ENCODE measurements at places on chromosomes 6 and 20. TPM values are rescaled to one million over a fixed set of nuclear protein-coding genes. Genes with fewer than 3 reads are reported as not detected.

The XKR7 gene
- total RNA-seq = 0.04 TPM

The SIRPD gene
- total RNA-seq = not detected

The SCUBE3 gene
- not detected for total RNA-seq

DNA sequence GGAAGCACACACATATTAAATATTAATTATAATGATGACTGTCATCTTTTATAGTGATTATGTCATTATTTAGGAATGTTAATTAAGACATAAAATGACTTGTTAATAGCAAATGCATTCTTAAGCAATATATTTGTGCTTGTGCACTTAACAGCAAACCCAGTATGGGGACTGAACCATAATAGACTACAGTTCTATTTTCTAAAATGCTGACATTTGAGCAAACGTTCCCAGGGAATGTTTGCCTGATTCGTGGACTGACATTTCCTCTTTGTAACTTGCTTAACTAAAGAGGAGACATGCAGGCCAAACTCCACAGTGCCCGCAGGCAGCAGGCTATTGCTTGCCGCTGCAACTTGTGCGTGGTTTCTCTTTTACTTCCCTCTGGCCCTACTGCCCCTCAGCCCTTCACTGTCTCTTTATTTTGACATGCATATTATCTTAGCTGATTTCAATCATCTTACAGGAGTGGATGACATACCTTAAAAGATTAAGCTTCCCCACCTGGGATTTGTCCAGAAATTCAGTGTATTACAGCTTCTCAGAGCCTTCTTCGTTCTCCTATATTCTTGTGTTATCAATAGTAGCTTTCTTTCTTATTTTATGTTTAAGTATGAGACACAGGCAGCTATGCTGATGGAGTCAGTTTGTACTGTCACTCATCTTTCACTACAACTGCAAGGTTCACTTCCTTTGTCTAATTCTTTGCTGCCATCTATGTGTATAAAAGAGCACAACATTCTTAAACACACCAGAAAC lies 141.5 kb downstream of the GMDS start:
- no peak overlapping the region for H3K27ac ChIP-seq
- peaks cover 7% of the 10 kb centered on the region for H3K4me1 ChIP-seq
- H3K4me3 ChIP-seq = no peak overlapping the region
- no peaks in the 10 kb centered on the region for H3K27me3 ChIP-seq
- H3K36me3 ChIP-seq = no peaks in the 10 kb centered on the region

DNA sequence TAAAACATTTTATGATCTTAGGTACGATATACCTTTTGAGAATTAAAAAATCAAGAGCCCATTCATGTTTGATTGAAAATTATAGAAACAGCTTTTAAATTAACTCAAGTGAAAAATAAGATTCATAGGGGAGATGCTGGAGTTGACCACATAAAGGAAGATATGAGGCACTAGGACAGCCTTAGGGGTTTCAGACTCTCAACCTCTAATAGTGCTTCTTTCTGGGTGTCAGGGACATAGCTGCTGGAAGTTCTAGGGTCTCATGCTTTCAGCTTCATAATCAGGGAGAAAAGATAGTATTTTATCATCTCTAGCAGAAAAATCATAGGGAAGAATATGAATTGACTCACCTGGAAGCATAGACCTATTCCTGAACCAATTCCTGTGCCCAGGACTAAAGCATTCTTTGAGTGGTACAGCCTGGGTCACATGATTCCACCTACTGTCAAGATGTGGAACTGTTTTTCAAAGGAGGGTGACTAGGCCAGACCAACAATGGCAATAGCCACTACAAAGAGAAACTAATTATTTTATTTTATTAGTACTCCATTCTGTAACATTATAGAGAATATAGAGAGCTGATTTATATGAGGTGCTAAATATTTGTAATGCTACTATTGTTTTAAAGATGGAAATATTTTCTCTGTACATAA lies 27.8 kb upstream of the CENPW start:
- H3K36me3 ChIP-seq = no peaks in the 10 kb centered on the region
- H3K27ac ChIP-seq = no peak overlapping the region
- H3K4me3 ChIP-seq = no peak overlapping the region
